ENCODE measurements at places on chromosomes 12 and 14. TPM values are rescaled to one million over a fixed set of nuclear protein-coding genes. Genes with fewer than 3 reads are reported as not detected.

- no peak for DNase-seq
Measured at GRCh38 chr14:91159182-91159581, 45.3 kb downstream of the DGLUCY start.

- no peak for DNase-seq
Measured at GRCh38 chr12:130164936-130165335, 2.7 kb downstream of the FZD10 start.

DNA sequence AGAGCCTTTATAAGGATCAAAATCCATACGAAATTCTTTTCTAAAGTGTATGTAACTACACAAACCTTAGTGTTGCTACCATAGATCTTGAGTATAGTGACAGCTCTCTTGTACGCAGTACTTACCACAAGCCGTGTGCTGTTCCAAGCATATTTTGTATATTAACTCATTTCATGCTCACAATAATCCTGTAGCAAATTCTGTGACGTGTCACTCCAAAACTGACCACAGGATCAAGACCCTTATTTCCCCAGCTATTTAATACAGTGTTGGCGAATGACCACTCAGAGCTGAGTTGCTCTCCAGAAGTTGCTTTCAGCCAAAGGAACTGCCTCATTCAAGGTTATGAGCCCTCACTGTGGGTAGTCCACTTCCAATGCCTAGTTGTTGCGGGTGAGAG lies 169.8 kb downstream of the BTG1 start:
- no peak for DNase-seq

GRCh38 chr14:73428353-73428824 lies 30.0 kb downstream of the NUMB start:
- no peak for DNase-seq

The SLC38A6 gene
- polyA plus RNA-seq: 21.1 TPM

- no peak for DNase-seq
Measured at GRCh38 chr14:68238976-68239375, 419.4 kb downstream of the RAD51B start.

- no peak for DNase-seq
Measured at GRCh38 chr14:74942608-74943007, 12.8 kb downstream of the PGF start.

- no peak for DNase-seq
Measured at GRCh38 chr14:31961896-31962295, 115.2 kb upstream of the ARHGAP5 start.

DNA sequence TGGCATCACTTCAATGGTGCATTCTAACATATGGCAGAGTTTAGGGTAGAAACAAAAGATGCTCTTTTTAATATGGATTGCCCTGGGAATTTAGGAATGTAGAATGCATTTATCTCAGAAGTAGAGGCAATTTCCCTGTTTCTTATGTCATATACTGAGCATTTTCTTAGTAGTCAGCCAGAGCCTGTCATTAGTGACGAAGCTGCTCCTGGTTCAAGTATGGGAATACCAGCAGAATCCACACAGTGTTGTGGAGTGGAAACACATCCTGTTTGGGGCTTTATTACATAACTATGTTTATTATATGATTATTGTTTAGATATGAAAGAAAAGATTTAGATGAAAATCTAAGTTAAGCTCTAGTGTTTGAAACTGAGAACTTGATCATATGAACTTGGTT lies 12.2 kb downstream of the CIPC start:
- no peak for DNase-seq

DNA sequence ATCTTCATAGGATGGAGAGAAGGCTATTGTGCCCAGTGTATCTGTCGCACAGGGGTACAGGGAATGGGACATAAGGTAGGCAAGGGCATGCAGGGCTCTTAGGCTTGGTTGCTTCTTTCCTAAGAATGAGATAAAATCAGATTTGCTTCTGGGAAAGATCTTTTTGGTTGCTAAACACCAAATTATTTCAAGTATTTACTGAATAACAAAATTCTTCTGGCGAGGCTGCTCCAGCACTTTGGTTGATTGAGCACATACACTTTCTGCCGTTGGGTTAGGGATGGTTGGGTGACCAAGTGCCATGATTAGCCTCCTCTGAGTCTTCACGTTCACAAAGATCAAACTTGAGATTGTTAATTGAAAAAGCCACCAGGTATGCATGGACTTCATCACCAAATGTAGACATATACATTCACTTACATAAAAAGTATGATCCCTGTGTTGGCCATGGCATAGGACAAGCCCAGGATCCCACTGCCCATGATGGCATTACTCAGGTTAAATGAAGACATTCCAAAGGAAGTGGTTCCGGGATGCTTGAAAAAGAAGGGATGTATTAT lies 38.2 kb downstream of the SLC38A4 start:
- no peak for DNase-seq

The PRPH gene
- polyA plus RNA-seq: 0.23 TPM
